ENCODE measurements at places on chromosomes 5 and 9.

- DNase-seq, result no peak
Observed at GRCh38 chr5:117195076-117195475, 620.5 kb upstream of the SEMA6A start.

DNA sequence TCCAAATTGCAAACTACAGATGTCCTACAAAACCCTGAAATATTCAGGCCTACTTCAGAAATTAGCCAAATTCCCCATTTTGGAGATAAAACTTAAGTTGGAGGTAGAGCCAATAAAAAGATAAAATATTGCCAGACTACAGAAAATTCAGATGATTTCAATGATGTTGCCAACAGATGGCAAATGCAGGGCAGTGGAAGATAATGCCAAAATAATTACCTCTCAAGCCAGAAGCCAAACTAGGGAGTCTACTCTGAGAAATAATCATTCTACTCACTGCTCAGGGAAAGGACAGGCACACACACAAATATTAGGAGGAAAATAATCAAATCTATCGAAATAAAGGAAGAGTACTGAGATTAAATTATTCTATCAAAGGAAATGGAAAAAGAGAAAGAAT is 347.5 kb upstream of the CCNG1 start:
- no peak for DNase-seq

GRCh38 chr9:18666986-18667772 is 193.2 kb downstream of the ADAMTSL1 start:
- DNase-seq, result no peak

DNA sequence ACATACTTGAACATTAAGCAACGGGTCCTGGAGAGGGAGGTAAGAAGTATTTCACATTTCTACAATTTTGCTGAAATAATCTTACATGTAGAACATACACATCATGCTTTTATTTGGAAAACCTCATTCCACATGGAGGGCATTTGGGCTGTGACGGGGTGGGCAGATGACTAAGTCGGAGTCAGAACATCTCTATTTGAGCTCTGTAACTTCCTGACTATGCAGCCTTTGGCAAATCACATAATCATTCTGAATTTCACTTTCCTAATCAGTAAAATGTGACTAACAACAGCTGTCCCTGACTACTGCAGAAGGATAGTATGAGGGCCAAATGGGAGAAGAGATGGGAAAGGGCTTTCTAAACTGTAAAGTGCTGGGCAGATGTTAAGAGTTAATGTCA is 17.1 kb upstream of the IL6ST start:
- peak; percentile 29 for DNase-seq

GRCh38 chr9:127817881-127818434 is 15.3 kb downstream of the FPGS start:
- DNase-seq, result no peak

DNA sequence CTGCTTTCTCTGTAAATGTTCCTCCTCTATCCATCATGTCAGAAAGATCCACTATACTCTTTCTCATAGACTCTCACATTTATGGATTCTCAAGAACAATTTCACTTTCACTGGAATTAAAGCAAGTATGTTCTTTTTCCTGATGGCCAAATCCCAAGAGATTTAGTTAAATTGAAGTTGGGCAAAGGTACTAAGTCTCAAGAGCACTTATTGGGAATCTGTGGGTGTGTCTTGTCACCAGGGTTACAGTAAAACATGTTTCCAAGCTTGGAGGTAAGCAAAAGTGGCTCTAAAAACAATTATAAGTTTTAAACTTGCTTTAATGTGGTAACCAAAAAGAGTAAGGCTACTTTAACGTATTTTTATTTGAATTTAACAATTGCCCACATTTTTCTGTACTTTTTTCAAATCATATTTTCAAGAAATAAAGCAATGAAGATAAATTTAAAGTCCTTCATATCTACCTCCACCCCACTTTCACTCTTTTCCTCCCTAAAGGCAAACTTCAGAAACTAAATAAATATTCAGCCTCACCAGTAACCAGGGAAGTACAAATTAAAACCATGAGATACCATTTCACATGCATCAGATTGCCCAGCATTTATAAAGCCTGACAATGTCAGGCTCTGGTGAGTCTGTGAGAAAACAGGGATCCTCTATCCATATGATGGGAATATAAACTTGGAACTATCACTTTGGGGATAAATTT is 387.4 kb downstream of the CETN3 start:
- no peak for DNase-seq

DNA sequence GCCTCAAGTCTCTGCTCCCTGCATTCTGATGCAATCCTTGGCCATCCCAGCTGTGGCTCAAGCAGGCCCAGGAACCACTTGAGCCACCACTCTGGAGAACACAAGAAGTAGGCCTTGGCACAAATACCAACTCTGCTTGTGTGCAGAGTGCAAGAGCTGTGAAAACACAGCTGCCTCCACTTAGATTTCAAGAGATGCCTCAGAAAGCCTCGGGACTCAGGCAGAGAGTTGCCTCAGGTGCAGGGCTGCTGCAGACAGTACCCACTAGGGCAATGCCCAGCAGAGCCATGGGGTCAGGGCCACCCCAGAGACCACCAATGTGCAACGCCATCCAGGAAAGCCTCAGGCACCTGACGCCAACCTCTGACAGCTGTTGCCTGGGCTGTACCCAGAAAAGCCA is 82.4 kb downstream of the FREM1 start:
- DNase-seq, result no peak

DNA sequence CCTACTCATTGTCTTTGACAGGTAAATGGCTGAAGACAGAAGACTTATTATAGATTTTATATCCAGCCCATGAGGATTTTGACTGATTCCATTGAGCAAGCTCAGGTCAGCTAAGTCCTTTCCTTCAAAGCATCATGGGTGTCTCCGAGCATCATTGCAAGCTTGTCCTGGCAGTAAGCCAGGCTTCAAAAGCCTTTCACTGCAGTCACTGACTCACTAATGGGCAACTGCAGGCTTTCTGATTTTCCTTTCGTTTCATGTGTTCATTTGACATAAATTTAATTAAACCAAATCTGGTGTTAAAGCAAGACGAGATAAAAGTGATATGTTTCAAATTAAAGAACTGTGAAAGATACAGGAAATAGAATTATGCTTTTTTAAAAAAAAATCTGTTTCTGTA is 426.2 kb downstream of the ANXA1 start:
- DNase-seq, result no peak

DNA sequence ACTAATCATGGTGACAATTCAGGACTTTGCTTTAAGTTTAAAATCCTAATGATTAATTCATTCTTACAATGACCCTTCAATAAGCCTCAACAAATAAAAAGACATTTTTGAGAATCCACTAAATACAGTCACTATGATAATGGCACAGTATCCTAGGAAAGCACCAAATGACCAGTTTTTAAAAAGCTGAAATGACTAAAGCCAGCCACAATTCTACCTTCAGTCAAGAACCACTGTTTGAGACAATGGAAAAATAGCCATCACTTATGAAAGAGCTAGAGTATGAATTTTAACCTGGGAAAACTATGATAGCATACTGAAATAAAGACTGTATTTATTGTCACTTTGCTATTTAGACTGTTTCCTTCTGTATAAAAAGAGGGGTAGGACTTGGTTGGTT is 14.0 kb downstream of the FBXW2 start:
- no peak for DNase-seq

- DNase-seq, result no peak
Observed at GRCh38 chr5:55188656-55189540, 15.9 kb upstream of the CDC20B start.

DNA sequence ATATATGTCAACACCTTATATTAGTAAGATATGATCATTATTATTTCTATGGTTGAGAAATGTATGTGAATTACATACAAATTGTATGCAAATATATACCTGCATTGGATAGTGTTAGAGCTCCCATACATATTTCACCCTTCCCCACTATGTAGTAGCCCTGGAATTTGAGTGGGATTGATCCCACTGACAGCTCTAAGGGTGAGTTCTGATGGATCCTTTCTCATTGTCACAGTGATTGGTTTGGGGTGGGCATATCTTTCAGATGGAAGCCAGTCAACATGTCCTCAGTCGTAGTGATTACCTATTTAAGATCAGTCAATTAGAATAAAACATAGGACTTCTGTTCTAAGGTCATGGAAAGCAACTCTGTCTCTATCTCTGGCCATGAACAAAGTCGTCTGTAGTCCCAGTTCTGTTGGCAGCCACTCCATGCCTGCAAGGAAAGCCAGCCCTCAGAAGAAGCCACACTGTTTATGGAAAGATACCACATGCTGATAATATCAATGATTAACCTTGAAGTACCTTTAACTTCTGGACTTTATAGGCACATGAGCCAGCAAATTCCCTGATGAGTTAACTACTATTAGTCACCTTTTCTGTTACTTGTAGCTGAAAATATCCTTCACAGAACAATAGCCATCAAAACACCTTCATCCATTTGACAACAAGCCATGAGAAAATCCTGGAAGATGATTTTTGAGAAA is 5.1 kb upstream of the CCDC192 start:
- no peak for DNase-seq

GRCh38 chr9:72140586-72140985 is 8.7 kb upstream of the GDA start:
- no peak for DNase-seq

DNA sequence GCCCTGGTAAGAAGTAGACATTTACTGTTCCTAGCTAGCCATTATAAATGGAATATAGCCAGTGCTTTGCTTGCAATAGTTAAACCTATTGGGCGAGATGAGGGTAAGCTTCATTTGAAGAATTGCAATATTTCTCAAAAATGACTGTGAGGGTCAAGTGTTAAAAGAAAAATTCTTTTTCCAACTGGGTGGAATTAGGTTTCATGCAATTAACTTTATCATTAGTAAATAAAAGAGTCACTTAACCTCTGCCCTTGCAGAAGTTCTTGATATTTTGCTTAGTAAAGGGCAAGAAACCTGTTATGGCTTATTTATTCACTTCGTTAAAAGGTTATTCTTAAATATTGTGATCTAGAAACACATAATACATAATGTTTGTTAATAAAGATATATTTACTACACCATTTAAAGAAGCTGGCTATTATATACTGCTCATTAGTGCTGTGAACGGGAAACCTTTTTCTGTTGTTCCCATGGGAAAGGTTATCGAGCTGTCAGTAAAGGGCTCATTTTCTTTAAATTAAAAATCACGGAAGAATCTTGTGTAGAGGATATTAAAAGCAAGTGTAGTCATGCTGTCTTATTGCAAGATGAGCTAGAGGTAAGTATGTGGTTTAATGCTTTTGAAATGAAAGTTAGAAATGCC is 370.5 kb downstream of the CSNK1G3 start:
- DNase-seq, result no peak

DNA sequence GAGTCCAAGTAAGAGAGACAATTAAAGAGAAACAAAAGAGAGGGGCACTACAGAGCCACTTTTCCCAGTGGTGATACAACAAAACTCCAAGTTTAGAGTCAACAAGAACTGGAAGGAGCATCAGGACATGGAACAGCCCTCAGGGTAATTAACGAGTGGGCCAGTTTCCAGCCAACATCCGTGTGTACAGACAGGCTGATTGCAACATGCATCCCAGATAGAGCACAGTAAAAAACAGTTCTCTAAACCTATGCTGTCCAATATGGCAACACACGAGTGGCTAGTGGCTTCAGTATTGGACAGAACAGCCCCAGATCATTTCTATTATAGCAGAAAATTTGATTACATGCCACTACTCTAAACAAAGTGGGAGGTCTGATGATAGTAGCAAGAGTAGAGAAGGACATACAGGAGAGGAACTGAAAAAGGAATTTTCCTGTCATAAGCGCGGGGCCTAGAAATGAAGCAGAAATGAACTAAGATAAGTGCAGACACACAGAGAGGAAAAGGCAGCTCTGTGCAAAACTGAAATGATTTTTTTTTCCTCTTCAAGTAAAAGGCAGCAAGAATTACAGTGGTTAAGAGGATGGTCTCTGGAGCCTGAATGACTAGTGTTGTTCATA is 175.6 kb upstream of the CCNG1 start:
- no peak for DNase-seq

GRCh38 chr9:93619272-93619775 is 42.9 kb downstream of the PHF2 start:
- DNase-seq, result no peak

- no peak for DNase-seq
Observed at GRCh38 chr9:88691811-88692210, 156.8 kb downstream of the NXNL2 start.

GRCh38 chr9:70573308-70573707 is 158.9 kb upstream of the KLF9 start:
- DNase-seq, result no peak

GRCh38 chr9:131608493-131609037 is 63.2 kb downstream of the PRRT1B start:
- DNase-seq, result no peak

GRCh38 chr9:129568560-129569501 is 52.1 kb downstream of the C9orf50 start:
- no peak for DNase-seq

- no peak for DNase-seq
Observed at GRCh38 chr5:19977099-19977498, 10.9 kb downstream of the CDH18 start.

DNA sequence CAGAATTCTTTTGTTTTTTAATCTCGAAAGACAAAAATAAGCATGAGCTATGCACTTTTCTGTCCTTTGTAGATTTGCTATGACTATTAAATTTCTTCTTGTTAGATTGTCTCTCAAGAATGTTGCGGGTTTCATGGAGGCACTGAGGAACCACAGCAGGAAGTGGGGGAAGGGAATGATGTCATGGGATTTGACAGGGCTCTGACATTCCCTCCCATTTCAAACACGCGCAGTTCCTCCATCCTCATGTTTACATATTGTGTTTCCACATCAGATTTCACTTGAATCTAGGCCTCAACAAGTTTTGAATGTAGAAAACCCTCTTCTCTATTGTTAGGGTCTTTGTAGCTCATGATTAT is 154.8 kb downstream of the PALM2AKAP2 start:
- no peak for DNase-seq

GRCh38 chr9:129864991-129865647 is 29.9 kb downstream of the USP20 start:
- DNase-seq, result no peak

DNA sequence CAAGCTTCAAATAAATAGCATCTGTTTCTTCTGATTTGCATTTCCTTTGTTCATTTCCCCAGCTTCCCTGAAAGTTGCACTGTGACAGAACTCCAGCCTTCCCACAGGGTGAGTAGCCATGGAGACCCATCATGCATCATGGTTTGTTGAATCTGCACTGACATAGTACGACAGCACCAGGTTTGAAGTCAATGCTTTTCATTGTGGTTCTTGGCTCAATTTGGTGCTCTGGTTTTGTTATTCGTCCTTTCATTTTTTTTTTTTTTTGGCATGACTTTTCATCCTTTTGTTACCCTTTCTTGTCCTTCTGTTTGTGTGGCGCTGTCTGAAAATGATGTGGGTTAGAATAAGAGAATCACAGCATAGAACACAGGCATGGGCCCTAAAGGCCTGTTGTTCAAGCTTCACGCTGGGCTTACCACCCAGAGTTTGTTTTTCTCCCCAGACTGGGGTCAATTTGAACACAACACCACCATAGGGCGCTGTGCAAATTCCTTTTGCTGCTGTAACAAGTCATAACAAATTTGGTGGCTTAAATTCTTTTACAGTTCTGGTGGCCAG is 206.2 kb upstream of the CDH10 start:
- no peak for DNase-seq

- no peak for DNase-seq
Observed at GRCh38 chr5:67300326-67300725, 103.7 kb upstream of the CD180 start.

- DNase-seq, result no peak
Observed at GRCh38 chr5:40045429-40045828, 620.6 kb upstream of the DAB2 start.

All from stimulated activated naive CD4-positive, alpha-beta T cell treated with Interleukin-2 at 50 U/mL for 16 hours (primary cell).